IMR-90 (cell line): ENCODE measurements at places on chromosomes 5 and 9. TPM values are rescaled to one million over a fixed set of nuclear protein-coding genes. Genes with fewer than 3 reads are reported as not detected.

DNA sequence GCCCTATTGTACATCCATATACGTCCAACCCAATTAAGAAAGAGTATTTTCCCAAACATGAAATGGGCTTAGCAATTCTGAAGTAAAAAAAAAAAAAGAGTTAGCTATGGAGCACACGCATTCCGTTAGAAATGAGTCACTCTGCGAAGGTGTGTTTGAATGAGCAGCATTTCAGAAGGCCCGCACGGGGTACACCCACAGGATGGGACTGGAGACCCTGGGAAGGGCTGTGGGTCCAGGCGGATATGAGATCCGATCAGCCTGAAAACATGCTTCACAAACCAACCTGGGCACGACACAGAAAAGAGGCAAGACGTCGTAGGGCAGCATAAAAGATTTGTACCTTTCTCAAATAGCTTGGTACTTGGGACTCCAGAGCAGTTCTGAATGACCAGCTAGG, 173.9 kb upstream of the KLF9 start:
- no peak for DNase-seq

DNA sequence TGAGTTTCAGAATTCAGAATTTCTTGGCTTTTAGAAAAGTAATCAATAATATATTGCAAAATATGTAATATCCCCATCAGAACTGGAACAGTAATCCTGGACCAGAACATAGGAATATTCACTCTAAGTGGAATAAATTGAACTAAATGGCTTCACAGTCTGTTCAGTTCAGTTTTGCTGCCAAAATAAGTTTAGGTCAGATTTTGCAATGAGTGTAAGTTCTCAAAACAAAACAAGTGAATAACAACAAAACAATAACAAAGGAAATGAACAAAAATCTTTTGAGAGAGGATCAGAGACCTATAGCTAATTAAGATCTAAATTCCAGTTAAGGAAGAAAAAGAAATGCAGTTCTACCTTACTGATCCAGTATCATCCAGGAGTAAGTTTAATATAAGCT, 9.3 kb downstream of the PTGER4 start:
- DNase-seq = no peak

DNA sequence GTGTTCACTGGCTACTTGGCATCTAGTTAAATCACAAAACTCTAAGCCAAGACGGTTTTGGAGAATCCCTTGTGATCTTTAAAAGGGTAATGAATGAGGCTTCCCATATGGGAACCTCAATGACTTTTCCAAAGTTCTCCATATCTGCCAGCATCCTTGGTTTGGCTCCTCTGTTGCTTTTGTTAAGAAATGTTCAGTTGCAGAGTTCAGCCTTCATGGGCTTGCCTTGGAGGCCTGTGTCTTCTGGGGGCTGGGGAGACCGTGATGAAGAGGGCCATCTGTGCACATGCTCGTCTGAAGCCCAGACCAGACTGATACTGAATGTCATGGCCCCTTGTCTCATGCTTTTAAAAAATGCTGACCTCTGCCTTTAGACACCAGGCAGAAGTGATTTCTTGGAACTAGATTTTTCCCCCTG, 84.3 kb downstream of the RAI14 start:
- no peak for DNase-seq

GRCh38 chr9:94676446-94677131, 37.3 kb upstream of the FBP1 start:
- DNase-seq = no peak

DNA sequence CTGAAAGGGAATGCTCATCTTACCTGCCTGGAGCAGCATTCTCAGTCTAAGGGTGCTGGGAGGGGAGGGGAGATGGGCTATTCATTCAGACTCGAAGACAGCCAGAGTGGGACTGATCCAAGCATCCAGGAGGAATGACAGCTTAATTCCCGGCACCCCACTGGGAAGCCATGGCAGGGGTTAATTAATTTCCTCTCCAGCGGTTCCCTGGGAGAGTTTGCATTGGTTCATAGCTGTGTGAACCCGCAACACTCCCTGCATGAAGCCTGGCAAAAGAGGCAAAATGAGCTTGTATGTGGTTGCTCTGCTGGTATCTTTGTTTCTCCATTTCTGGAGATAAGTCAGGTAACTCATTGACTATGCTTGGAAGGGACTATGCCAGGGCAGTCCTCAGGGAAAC, 401.0 kb upstream of the SLC24A2 start:
- DNase-seq = no peak

- no peak for DNase-seq
Observed at GRCh38 chr5:61612431-61612830, 280.4 kb downstream of the ZSWIM6 start.

GRCh38 chr5:119332978-119333401, 22.8 kb upstream of the TNFAIP8 start:
- no peak for DNase-seq

The ABO gene
- total RNA-seq = not detected in 2 replicates

The PCDHA11 gene
- total RNA-seq = under 0.01 TPM in 1 of 2 replicates, not detected in the other

The SUSD3 gene
- total RNA-seq = 0.28 and 0.54 TPM in 2 replicates

The TMEM161B gene
- 9.3 and 13.6 TPM in 2 replicates for total RNA-seq

- peak; percentile 41 for DNase-seq
Observed at GRCh38 chr5:147484708-147485020, 25.2 kb downstream of the DPYSL3 start.

DNA sequence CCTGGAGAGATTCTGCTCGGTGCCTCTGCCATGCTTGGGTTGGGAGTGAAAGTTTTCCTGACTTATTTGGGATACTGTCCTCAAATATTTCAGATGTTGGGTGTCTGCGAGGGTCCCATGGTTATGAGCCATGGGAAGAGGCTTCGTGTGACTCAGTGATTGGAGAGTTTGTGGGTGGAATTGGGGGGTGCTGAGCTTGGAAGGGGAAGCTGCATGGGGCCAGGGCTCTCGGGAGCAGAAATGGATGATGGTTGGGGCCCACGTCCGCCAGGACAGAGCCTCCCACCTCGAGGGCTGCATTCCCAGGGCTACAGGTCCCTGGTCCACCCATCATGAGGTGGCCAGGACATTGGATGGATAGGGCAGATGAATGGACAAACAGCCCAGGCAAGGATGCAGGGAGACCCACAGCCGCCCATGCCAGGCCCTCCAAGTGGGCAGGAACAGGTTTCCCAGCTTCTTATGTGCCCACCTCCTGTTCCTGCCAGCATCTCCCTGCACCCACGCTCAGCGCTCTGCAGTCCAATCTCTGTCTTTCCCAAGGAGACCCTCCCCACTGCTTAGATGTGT, 5.5 kb downstream of the OBP2B start:
- DNase-seq = no peak

- DNase-seq = no peak
Observed at GRCh38 chr9:129979071-129979745, 63.8 kb downstream of the FNBP1 start.

The CCL19 gene
- total RNA-seq = not detected in 2 replicates

- DNase-seq = no peak
Observed at GRCh38 chr5:60482301-60482700, 217.7 kb downstream of the DEPDC1B start.

DNA sequence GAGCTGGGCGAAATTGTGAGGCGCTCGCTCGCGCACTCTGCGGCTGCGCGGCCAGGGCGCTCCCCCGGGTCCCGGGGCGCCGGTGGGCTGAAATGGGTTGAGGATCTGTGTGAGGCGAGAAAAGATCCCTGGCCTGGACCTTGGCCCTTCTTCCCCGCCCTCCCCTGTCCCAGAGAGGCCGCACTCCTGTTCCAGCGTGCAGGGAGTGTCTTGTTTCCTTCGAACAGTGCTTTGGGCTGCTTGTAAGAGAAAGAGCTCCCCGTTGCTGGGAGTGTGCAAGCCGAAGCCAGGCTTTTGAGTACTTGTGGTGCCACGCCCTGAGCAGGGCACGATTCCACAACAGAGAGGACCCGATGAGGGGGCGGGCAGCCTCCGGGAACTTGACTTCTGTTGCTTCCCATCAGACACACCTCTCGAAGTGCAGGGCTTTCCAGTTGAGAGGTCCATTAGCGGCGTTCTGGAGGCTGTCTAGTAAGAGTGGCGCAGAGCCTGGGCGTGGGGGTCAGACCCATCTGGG, 535 bp downstream of the DOLPP1 start:
- DNase-seq = no peak

DNA sequence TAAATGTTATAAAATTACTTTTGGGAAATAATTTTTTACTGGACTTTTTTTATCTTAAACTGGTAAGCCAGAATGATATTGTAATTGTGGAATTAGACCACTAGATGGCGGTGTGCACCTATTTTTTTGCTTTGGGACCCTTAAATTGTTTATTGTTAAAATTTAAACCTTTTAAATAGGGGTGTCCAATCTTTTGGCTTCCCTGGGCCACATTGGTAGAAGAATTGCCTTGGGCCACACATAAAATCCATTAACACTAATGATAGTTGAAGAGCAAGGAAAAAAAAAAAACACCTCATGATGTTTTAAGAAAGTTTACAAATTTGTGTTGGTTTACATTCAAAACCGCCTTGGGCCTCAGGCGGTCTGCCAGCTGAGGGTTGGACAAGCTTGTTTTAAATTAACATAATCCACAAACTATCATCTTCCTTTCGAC, 28.4 kb upstream of the GADD45G start:
- DNase-seq = peak; percentile 50

DNA sequence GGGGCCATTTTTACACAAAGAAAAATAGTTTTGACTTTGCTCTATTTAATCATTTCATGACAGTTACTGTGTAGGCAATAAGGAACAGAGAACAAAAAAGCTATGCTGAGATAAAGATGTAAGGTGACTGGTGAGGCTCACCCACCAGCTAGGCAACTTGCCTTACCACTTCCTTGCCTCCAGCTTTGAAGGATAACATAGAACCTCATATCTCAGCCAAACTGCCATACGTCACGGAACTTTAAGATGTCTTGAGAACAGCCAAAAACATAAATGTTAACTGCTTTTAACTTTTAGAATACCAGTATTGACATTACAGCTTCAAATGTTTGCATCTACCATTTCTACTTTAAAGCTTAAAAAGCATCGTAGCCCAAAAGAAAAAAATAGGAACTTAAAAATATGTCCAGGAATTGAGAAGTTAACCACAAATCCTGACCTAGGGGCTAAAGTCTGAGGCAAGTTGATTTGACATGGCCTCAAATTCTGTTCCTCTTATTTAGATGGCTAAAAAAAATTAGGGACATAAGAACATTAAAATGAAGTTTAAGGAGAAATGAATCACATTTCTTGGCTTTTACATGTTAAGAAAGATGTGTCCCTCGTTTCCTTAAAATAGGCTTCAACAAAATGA, 7.7 kb upstream of the GCNT4 start:
- DNase-seq = no peak

GRCh38 chr9:6977761-6978160, 220.0 kb downstream of the KDM4C start:
- no peak for DNase-seq

- DNase-seq = peak; percentile 56
Observed at GRCh38 chr5:57302164-57302563, 128.3 kb downstream of the GPBP1 start.

DNA sequence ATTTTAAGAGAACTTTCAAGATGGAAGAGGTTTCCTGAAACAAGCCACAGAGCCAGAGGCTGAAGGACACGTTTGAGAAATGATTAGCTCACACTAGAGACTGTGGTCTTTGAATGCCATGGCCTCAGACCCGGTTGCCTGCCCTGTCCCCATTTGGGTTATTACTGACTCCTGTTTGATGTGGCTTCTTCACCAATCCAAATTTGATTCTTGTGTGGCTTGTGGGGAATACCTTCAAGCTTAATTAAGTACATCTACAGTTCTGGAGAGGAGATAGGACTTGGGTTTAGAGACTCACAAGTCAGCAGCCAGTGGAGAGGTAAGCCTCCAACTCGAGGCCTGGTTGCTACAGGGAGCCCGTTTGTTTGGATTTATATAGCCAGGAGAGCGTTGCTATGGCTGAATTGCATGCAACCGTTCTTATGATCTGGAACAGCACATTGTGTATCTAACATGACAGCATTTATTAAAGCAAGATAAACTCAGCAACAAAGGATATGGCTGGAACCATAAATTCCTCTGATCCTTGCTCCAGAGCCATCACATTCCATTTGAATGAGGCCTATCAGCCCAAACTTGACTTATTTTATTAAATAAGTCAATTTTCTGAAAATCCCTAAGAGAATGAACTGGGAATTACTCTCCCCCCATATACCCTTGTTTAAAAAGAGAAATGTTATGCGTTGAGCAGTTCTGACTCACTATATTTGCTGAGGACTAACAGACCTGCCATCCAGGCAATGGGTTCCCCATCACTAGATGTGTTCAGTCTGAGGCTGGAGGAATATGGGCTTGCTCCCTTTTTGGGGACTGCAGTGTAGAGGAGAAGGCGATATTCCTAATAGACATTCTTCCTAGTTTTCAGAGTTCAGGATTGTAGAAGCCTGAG, 88.4 kb upstream of the TNFSF8 start:
- peak; percentile 97 for DNase-seq

- DNase-seq = no peak
Observed at GRCh38 chr5:117562647-117563046, 988.0 kb upstream of the SEMA6A start.

GRCh38 chr9:24073007-24073592, 247.1 kb upstream of the ELAVL2 start:
- DNase-seq = no peak

DNA sequence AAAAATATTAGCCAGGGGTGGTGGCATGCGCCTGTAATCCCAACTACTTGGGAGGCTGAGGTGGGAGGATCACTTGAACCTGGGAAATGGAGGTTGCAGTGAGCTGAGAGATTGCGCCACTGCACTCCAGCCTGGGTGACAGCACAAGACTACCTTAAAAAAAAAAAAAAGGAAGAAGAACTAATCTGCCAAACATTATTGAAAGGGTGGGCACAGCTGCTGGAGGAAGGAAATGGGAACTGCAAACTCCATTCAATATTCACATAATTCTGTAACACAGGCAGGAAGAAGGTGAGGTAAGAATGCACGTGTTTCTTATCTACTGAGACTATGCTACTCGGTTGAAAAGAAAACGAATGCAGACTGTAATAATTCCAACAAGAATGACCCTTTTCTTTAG, 121.1 kb upstream of the GNA14 start:
- DNase-seq = no peak

DNA sequence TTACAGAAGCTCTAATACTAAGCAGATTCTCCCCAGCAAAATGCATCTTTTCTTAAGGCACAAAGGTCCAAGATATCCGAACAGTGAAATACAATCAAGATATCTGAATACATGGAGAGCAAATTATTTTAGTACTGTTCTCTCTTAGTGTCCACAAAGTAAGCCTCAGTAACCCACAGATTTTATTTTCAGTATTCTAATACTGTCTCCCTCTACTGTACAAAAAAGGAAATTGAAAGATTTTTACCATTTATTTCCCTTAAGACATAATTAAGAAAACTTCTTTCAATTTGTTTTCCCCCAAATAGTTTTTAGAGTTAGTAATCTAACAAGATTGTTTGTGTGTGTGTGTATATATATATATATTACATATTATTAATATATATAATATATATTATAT, 24.7 kb upstream of the NOL6 start:
- DNase-seq = peak; percentile 20

- DNase-seq = peak; percentile 36
Observed at GRCh38 chr9:36772449-36773403, 200.0 kb downstream of the MELK start.

The C1QTNF2 gene
- total RNA-seq = 0.72 and 0.83 TPM in 2 replicates

GRCh38 chr5:55578771-55579170, 44.0 kb upstream of the PLPP1 start:
- DNase-seq = peak; percentile 48

GRCh38 chr5:139757727-139758509, 37.7 kb upstream of the PSD2 start:
- DNase-seq = no peak
